ENCODE measurements at places on chromosomes 5 and 9.

DNA sequence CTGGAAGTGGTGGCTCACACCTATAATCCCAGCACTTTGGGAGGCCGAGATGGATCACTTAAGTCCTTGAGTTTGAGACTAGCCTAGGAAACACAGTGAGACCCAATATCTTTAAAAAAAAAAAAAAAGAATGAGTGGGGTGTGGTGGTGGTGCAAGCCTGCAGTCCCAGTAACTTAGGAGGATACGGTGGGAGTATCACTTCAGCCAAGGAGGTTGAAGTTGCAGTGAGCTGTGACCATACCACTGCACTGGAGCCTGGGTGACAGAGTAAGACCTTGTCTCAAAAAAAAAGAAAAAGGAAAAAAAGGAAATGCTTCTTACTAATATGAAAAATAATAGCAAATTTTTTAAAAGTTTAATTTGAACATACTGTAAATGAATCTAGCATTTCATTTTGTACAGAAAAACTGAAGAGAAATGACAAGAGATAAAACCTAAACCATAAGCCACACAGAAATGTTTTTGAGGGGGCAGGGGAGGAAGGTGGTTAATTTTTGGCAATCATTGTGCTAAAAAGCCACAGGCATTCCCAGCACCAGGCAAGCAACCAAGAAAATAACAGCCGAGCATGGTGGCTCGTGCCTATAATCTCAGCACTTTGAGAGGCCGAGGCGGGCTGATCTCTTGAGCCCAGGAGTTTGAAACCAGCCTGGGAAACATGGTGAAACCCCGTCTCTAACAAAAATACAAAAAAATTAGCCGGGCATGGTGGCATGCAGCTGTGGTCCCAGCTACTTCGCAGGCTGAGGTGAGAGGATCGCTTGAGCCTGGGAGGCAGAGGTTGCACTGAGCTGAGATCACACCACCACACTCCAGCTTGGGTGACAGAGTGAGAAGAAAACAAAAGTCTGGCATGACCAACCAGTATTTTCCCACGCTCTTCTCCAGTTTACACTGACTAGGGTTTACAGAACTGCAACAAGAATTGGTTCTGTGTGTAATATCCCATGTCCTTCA lies 114.5 kb upstream of the NR5A1 start:
- DNase-seq = no peak

GRCh38 chr9:98445576-98445975 lies 190.1 kb upstream of the TBC1D2 start:
- no peak for DNase-seq

DNA sequence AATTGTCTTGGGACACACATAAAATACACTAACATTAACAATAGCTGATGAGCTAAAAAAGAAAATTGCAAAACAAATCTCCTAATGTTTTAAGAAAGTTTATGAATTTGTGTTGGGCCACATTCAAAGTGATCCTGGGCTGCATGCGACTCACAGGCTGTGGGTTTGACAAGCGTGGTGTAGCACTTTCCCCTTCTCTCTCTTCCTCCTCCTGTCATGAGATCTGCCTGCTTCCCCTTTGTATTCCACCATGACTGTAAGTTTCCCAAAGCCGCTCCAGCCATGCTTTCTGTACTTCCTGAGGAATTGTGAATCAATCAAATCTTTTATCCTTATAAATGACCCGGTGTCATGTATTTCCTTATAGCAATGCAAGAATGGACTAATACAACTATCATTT lies 178.0 kb downstream of the TLR4 start:
- DNase-seq = no peak

GRCh38 chr5:76641514-76642120 lies 18.4 kb upstream of the F2RL2 start:
- DNase-seq = peak; percentile 38

DNA sequence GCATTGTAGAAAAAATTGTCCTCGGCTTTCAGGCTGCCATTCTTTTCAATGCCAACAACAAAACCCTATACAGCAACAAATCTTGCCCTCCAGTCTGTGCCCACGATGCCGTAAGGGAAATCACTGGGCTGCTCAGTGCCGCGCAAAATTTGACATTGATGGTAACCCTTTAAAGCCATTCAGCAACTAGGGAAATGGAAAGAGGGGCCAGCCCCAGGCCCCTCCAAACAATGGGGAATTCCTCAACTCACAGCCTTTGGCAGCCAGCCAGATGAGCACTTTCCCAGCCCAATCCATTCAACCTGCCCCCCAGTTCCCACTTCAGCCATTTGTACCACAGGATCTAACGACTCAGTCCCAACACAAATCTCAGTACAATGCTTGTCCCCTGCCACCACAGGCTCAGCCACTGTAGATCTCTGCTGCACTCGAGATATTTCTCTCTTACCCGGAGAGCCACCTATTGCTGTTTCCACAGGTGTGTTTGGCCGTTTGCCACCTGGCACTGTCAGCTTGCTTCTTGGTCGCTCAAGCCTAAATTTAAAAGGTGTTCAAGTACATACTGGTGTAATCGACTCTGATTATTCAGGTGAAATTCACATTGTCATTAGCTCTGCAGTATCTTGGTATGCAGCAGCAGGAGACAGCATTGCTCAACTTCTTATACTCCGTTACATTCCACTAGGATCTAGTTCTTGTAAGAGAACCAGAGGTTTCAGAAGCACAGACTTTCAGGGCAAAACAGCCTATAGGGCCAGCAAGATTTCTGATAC lies 103.3 kb downstream of the SYK start:
- DNase-seq = no peak

DNA sequence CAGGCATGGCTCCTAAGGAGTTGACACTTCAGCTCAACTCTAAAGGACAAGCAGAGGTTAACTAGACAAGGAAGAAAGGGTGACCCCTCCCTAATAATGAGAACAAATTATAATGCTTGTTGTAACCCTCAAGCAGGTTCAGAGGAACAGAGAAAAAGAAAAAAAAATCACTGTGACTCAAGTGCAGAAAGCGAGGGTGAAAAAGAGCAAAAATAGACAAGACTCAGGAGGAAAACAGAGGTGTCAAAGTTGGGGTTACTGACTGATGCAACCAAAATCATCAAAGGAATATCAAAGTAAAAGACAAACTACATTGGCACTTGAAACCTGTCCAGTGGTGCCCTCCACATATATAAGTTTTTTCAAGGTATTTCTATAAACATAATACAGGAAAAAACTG lies 28.4 kb downstream of the FBXW11 start:
- DNase-seq = no peak

GRCh38 chr9:100346836-100347235 lies 5.9 kb downstream of the TEX10 start:
- DNase-seq = peak; percentile 38

DNA sequence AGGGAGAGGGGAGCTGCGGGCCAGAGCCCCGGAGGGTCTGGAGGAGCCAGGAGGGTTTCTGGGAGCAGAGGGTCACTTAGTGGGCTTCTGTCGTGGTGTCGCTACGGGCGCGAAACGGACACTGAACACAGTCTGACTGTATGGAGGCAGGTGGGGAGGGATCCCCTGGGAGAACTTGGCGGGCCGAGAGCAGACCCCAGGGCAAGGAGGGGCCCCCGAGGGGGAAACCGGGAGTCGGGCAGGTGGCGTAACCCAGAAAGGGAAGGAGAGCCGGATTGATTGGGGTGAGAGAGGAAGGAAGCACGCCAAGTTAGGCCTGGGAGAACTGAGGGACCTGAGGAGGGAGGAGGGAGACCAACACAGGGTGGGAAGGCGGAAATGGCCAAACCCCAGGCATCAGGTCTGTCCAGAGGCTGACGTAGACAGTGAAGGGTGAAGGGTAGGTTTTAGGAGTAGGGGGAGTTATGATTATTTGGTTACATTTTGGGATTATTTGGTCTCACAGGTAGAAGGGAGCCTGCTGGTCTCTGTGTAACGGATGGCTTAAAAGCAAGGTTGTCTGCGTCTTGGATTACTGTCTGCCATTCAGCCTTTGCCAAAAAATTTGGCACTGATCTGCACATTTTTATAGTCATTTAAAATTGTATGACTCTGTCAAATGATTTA lies 3.3 kb upstream of the MSMP start:
- no peak for DNase-seq

DNA sequence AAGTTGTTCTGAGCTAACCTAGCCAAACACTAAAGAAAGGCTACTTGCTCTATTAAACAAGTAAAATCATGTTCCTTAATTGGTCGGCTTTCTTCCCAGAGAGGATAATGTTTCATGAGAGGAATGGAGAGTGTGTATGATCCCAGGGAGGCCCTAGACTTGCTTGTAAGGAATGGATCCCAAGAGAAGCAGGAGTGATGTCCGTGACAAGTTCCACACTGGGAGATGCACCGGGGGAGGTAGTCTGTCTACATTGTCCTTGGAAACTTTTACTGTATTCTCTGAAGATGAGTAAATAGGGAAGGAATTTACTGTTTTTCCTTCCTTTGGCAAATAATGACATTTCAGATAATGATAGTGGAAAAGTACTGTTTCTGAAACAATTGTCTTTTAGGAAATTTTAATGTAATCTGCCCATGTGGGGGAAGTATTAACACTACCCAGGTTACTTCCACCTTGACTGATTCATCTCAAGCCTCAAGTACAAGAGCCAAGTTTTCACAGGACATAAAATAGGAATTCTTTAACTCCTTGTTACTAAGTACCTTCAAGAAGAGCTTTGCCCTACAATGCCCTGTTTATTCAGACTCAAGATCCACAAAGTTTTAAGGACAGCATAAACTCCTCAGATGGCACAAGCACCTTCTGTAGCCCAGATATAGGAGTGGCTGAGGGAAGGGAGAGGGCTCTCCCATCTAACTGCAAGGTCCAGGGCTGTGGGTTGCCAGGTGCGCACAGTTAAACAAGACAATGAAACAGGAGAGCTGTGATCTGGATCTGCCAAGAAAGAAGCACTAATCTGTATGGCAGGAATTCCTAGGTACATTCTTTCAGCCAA lies 152.1 kb downstream of the GNA14 start:
- DNase-seq = peak; percentile 30

- DNase-seq = peak; percentile 58
Measured at GRCh38 chr5:158451203-158451992, 592.5 kb upstream of the CLINT1 start.

GRCh38 chr9:89009546-89009840 lies 18.2 kb downstream of the S1PR3 start:
- no peak for DNase-seq

Data from AG09319 (cell line).